Right hindlimb (tissue), 1 donor: ENCODE measurements at places on chromosomes 13 and 19.

- peak; percentile 92 for DNase-seq
Observed at GRCh38 chr19:39372047-39372802, 18.7 kb downstream of the PAF1 start.

DNA sequence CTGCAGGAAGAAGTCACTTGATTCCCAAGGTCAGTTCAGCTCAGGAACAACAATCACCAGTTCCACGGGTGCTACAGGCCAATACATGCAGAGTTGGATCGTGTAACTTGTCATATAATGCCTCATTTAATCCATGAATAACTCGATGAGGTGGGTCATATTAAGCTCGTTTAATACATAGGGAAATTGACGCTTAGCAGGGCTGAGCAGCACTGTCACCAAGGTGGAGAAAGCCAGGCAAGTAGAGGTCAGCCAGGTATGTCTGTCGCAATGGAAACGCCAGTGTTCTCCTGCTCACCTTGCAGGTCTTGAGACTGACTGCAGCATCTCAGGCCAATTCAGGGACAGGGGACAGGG lies 52.3 kb downstream of the CCDC70 start:
- no peak for DNase-seq

DNA sequence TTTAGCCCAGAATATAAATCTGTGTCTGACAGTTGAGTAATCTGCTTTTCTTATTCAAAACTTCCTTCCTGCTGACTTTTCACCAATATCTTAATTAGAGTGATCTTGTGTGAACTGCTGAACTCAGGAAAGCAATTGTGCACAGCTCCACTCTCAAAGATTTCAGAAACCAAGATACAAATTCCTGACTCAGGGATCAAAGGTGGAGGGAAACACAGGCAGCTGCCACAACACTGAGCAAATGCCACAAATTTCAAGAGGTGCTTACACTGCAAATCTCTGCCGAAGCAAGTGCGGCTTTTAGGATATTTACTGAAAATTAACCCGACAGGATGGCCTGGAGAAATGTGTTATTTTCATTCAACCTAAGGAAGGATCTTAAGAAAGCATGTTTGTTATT lies 111.4 kb downstream of the STOML3 start:
- no peak for DNase-seq

GRCh38 chr13:44142540-44142867 lies 231.1 kb upstream of the SERP2 start:
- DNase-seq: no peak

- DNase-seq: no peak
Observed at GRCh38 chr19:11446271-11446651, 10.8 kb downstream of the PRKCSH start.

GRCh38 chr19:21856773-21857514 lies 21.0 kb upstream of the ZNF43 start:
- no peak for DNase-seq

GRCh38 chr13:31261241-31261640 lies 61.5 kb downstream of the B3GLCT start:
- DNase-seq: no peak

GRCh38 chr19:19514215-19514657 lies 1.1 kb downstream of the TSSK6 start:
- peak; percentile 85 for DNase-seq

DNA sequence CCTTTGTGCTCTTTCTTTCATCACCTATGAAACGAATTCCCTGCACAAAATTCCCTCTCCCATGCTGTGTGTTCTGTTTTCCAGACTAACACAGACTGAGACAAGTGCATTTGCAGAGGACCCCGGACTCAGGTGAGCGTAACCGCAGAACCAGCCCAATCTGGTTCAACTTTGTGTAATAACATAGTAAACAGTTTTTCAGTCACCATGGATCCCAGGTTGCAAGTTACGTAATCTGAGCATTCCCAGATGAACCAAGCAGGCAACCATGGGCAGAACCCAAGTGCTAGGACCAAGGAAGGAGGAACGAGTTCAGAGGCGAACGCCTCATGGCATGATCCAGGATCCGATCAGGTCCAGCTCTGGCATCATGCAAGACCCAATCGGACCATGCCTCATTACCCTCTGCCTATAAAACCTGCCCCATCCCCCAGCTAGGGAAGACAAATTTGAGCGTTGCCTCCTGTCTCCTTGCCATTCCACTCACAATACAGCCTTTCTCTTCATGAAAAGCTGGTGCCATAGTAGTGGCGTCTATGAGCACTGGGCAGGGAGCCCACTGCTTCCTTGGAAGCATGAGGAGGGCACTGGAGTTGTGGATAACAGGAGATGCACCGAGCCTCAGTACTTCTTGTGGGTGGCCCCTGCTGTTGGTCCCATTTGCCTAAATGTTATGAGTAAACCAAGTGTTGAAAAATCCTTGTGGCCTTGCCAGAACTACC lies 107.6 kb downstream of the ABCC4 start:
- DNase-seq: no peak

DNA sequence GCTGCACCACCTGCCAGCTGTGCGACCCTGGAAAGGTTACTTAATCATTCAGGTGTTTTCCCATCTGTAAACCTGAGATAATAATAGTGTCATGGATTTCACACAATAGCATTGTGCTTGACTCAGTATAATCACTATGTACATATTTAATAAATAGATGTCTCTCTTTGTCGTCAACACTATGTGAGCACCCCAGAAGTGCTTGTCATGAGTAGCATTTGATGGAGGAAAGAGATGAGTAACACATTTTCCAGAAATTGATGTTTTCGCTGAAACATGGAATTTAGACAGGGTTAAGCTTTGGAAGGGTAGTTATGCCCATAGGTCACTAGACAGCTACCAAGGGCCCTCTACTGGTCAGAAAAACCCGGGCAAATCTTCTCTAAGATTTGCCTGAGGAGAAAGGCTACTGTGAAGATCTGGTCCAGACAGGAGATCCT lies 9.5 kb upstream of the MBNL2 start:
- DNase-seq: no peak

- no peak for DNase-seq
Observed at GRCh38 chr13:95256091-95256490, 45.2 kb downstream of the ABCC4 start.

- DNase-seq: no peak
Observed at GRCh38 chr13:72617186-72617585, 110.2 kb downstream of the MZT1 start.

DNA sequence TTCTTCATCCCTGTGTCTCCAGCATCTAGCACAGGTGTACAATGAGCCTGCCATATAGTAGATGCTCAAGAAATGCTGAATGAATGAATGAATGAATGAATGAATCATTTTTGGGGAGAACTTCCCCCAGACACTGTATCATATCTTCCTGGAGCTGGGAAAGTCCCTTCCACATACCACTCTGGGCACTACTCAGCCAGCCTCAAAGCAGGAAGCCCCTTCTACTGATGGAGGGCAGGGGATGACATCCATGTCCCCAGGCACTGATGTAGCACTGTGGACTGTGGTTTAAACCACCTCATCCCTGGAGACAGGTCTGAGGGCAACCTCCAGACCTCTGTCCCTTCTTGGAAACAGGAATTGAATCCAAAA lies 4.8 kb downstream of the GNA15 start:
- no peak for DNase-seq

DNA sequence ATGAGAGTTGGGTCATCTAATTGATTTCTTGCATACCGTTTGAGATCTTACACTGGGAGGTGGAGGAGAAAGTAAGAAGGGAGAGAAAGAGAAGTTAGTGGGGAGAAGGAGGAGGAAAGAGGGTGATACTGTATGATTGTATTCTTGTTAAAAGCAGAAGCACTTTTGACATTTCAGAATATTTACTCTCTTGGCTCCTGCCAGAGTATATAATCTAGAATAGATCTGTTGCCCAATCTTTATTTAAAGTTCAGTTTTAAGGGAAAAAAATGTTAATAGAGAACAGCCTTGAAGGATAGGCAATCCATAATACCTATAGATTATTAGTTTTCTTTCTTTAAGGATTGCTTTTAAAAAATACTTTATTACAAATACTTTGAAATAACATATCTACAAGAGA lies 41.5 kb downstream of the PDS5B start:
- DNase-seq: no peak

DNA sequence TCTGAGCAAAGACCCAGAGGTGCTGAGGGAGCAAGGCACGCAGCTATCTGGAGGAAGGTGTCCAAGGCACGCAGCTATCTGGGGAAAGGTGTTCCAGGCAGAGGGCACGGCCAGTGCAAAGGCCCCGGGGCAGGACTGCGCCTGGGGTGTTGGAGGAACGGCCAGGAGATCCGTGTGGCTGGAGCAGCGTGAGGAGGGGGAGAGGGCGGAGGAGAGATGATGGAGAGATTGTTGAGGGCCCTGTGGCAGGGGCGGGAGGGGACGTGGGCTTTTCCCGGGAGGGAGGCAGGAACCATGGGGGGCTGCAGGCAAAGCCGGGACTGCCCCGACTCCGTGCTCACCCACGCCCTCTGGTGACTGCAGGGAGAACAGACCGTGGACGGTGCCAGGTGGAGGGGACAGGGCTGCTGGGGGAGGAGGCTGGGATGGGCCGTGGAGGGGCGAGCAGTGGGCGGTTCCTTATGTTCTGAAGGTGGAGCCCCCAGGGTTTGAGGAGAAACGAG lies 13.3 kb upstream of the MISP start:
- DNase-seq: no peak

DNA sequence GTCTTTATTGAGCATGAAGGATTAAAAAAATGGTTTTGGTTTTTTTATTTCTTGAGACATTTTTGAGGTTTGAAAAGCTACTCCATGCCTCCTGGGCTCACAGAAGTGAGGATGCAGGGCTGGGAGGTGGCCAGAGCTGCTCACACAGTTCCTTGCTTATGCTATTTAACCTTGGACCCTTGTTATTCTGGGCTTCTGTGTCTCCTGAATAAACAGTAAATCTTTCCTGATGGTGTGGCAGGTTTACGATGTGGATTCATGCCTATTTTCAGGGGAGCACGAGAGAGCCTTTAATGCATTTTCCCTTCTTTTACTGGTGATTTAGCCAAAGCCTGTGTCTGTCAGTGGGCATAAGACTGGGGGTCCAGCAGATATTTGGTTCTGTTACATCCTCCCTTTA lies 34.3 kb upstream of the PCDH8 start:
- DNase-seq: peak; percentile 28

DNA sequence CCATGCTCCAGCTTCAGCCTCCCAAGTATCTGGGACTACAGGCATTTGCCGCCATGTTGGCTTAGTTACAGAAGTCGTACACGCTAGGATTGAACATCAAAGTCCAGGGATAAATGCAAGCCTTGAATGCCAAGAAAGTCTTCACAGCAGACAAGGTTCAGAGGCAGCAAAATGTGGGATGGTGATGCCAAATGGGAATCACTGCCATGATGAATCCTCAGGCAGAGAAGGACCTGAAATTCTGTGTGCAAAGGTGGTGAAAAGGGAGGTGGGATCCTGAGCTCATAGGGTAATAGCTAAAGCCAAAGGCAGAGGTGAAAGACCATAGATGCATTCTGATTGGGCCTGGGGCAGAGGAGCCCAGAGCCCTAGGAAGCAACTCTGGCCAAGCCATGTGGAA lies 79.3 kb upstream of the STK24 start:
- DNase-seq: no peak

- DNase-seq: peak; percentile 72
Observed at GRCh38 chr13:39144941-39145533, 106.8 kb downstream of the NHLRC3 start.

- no peak for DNase-seq
Observed at GRCh38 chr13:110256126-110256905, 50.6 kb downstream of the COL4A1 start.

DNA sequence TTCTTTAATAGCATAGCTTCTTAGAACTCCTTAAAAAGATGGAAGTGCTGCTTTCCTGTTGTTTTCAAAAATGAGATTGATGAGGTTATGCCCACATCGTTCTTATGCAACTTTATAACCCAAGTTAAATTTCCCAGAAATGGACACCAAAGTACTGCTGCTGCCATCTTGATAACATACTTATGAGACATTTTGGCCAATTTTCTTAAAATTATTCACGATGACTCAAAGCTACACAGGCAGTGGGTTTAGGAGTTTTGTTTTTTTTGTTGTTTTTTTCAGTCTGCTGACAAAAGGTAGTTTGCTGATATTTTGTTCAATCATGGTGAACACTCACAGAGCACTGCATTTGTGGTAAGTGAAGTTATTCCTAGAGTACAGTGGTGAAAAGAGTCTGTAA lies 54.9 kb upstream of the RFC3 start:
- DNase-seq: no peak

GRCh38 chr13:36736119-36736726 lies 62.4 kb downstream of the SERTM1 start:
- peak; percentile 56 for DNase-seq

DNA sequence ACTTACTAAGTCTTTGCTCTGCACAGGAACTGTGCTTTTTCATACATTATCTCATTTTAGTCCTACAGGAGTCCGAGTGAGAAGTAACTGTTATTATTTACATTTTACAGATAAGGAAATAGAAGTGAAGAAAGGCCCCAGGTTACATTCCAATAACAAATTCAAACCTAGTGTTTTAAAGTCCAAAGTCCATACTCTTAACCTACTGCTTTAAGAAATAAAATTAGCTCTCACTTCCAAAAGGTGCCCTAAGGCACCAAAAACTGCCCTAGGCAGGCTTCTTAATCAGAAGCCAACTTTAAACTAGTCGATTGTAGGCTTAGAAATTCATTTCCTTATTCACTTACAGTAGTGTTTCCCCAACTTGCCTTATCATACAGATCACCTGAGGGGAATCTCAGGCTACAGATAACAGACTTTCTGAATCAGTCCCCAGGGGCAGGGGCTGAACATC lies 555.9 kb downstream of the DIAPH3 start:
- no peak for DNase-seq

- no peak for DNase-seq
Observed at GRCh38 chr13:43309311-43309710, 285.9 kb downstream of the DNAJC15 start.

GRCh38 chr19:36707134-36707533 lies 19.7 kb downstream of the ZNF567 start:
- no peak for DNase-seq

GRCh38 chr13:20716951-20717350 lies 13.5 kb downstream of the IL17D start:
- DNase-seq: no peak

DNA sequence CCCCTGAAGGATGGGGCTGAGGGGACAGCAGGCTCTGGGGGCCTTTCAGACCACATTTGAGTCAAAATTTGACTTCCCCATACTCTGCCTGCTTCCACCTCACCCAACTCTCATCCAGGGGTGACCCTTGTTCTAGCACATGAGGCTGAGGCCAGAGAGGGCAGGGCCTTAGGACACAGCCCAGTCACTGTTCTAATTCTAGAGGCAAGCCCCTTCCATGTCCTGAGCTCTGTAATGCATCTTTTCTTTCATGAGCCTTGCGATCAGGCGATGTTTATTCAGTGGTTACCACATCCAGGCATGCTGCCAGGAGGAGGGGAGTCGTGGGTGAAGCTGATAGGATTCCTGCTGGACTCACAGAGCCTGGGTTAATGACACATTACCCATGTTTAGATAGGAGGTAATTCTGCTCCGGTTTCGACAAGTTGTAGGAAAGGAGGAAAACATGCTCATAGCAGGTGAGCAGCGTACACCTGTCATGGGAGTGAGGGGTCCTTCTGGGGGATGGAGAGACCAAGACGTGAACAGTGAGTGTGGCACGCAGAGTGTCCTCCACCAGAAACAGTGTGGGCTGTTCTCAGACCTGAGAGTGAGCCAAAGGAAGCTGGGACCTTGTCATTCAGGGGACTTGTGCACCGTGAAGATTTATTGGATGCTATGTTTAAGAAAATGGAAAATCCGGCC lies 9.3 kb downstream of the RPS9 start:
- DNase-seq: peak; percentile 80
